ENCODE measurements at places on chromosomes 11 and 22.

GRCh38 chr11:78688460-78688859, 113.8 kb upstream of the NARS2 start:
- no peak for DNase-seq

- peak; percentile 11 for DNase-seq
These were observed at the start of gene AMOTL1 for GRCh38 chr11:94767701-94768601. AMOTL1 (plus strand) TSS chr11:94768356; CDS start chr11:94768512, 156 bp downstream.

- no peak for DNase-seq
These were observed 29.6 kb upstream of the FIBIN start for GRCh38 chr11:26964339-26964738.

- no peak for DNase-seq
These were observed 2219.9 kb downstream of the LRRC4C start for GRCh38 chr11:39239553-39239952.

DNA sequence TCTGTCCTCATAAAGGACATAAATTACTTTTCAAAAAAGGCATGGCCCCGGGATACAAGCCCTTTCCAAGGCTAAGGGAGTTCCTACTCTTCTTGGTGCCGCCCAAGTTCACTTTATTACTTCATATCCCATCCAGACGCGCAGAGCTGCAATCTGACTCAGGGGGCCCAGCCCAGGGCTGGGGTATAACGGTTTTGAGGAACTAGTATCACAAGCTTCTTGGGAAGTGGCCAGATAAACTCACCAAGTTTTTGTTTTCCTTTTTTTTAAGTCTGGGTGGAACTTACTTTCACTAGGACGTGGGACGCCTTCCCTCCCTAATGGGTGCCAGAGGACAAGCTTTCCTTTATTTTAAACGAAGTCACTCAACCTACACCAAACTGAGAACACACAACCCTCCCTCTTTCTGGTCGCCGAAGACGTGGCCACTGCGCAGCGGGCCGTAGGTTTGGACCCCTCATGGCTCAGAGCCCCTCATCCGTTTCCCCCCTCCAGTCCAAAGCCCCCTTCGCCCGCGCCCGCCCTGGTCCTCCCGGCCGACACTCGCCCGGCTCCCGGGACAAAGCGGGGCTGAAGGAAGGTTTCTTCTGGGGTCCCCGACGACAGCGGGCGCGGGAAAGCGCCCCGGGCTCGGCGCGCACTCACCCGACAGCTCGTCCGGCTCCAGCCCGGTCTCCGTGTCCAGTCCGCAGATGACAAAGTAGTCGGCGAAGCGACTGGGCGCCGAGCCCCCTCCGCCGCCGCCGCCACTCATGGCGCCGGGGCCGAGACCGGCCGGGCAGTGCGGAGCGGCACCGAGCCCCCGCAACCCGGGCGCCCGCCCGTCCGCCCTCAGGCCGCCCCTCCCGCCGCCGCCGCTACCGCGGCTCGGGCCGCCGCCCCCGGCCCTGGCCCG, 587 bp downstream of the DENND5A start:
- DNase-seq: no peak

- no peak for DNase-seq
These were observed 440.1 kb downstream of the NTM start for GRCh38 chr11:131810541-131810940.

Measured in stimulated activated CD8-positive, alpha-beta memory T cell treated with anti-CD3 and anti-CD28 coated beads, Interleukin-4, amount 100 ng/mL, for 24 hours (primary cell).